Stimulated activated effector memory CD8-positive, alpha-beta T cell treated with anti-CD3 and anti-CD28 coated beads, Interleukin-12 subunit alpha, Interleukin-12 subunit beta, amount 100 ng/mL, for 72 hours (primary cell): ENCODE measurements at places on chromosomes 2 and 18.
A peak's percentile ranks its signal among the peaks of the same experiment; 100 is the strongest.

GRCh38 chr2:68282811-68283418 lies 30.6 kb upstream of the PPP3R1 start:
- DNase-seq, result no peak

- DNase-seq, result no peak
Measured at GRCh38 chr2:65655000-65655399, 222.6 kb upstream of the SPRED2 start.

GRCh38 chr2:23221236-23221635 lies 163.7 kb upstream of the KLHL29 start:
- no peak for DNase-seq

DNA sequence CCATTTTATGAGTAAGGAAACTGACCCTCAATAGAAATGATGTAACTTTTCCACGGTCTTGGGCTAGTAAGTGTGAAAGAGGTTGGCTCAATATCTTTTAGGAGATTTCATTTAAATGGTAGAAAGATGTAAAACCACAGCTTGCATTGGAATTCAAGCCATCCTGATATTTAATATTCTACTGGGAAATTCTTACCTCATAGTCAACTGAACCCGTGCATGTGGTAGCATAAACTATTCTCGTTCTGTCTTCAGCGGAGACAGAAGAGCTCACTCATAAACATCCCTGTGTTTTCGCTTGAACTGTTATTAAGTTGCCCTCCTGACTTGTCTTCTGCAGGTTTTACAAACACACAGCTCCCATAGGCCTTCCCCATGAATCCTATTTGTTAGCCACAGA lies 8.5 kb upstream of the SPATS2L start:
- DNase-seq, result no peak

- DNase-seq, result no peak
Measured at GRCh38 chr2:38146907-38147307, 71.0 kb upstream of the CYP1B1 start.

- no peak for DNase-seq
Measured at GRCh38 chr2:168801961-168802858, at the start of gene NOSTRIN. TSS of gene NOSTRIN (plus strand) at chr2:168802637. CDS start at chr2:168802647, 10 bp downstream.

DNA sequence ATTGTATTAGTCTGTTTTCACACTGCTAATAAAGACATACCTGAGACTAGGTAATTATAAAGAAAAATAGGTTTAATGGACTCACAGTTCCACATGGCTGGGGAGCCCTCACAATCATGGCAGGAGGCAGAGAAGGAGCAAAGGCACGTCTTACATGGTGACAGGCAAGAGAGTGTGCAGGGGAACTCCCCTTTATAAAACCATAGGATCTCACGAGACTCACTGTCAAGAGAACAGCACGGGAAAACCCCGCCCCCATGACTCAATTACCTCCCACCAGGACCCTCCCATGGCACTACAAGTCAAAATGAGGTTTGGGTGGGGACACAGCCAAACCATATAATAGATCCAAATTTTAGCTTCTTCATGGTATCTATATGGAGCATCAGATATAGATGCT lies 69.6 kb upstream of the TMEM87B start:
- no peak for DNase-seq

DNA sequence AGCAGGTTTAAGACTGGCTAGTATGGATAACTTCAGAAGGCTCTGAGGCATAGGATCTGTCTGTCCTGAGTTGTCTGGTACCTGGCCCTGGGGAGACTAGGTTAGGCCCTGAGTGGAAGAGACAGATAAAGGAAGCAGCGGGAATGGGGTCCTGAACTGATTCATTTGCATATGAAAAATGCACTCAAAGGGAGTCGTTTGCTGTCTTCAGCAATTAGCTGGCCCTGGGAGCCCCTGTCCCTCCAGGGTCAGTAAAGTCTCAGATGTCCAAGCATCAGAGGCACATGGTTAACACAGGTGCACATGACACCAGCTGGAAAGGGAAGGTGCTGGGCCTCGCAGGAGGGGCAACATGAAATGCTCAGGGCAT lies 172.4 kb downstream of the ACOXL start:
- DNase-seq, result no peak

DNA sequence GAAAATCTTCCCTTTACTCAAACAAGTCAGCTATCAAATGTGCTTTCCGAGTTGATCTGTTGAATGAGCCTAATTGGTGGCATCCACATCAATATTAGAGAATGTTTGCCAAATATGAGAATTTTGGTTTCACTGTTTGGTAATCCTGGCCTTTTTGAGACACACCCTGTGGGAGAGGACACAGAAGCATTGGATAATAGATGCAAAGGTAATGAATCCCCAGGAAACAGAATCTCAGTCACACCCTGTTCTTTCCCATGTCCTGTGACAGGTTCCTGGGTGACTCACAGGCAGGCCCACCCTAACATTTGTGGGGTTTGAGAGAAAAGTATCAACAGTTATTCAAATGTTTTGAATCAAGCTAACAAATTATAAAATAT lies 99.8 kb upstream of the PELI1 start:
- no peak for DNase-seq

- DNase-seq, result no peak
Measured at GRCh38 chr2:66903745-66904465, 469.0 kb downstream of the MEIS1 start.

DNA sequence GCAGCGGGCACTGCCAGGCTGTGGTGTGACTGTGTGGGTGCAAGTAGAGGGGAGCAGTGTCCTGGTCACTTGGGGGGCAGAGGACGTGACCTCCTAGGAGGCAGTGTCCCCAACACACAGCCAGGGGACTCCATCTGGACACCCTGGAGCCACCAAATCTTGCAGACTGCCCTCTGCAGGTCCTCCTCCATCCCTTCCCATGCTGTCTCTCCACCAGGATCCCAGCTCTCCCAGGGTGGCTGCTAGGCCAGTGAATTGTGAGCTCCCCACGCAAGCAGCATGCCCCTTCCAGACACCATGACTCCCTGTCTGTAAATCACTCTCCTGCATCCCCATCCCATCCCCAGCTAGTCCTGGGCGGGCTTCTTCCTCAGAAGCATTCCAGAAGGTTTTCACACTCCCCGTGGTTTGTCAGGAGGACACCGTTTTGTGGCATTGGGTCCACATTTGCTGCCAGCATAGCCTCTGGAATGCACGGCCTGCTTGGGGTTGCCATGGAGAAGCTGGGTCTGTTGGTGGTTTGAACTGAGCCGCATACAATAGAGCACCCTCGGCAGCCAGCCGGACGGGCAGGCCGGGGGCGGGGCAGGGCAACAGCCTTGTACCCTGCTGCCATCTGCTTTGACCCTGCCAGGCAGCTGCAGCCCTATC lies 210.7 kb downstream of the KLHL29 start:
- no peak for DNase-seq

GRCh38 chr2:55437515-55438390 lies 18.1 kb upstream of the CCDC88A start:
- DNase-seq, result no peak

GRCh38 chr2:239163688-239164334 lies 237.0 kb downstream of the HDAC4 start:
- DNase-seq, result no peak

DNA sequence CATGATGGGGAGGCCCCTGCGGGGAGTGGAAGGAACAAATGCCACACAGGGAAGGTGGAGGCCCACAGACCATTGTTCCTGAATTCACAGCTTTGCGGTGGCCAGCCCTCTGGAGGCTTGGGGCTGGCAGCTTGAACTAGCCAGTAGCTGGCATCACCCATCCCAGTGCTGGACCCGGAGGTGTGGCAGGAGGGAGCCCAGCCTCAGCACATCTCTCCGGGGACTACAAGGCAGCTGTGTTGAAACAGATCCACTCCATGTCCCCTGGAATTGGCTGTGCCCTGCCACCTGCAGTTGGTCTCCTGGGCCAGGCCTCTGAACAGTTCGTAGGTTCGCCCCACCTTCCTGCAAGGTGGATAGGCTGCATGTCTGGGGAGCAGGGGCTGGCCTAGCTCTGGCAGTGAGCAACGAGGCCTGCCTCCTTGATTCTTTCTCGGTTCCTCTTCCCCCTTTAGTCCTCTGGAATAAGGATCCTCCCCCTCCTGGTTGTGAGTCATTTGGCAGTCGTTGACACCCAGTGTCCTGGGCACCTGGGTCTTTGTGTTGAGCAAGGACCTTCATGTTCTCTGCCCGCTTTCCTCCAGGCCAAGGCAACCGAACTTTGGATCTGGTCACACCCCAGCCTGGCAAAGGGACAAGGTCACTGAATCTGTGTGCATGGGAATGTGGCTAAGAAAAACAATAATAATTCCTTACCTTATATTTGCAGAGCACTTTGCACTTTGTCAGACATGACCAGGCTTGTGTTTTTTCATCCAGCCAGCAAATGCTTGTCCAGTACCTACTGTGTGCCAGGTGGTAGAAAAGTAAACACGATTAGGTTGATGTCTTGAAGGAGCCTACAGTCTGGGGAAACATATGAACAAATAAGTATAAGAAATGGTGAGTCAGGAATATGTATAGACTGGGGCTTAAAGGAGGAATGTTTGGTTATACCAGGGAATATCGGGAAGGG lies 55.0 kb upstream of the MCFD2 start:
- DNase-seq, result no peak

- no peak for DNase-seq
Measured at GRCh38 chr2:98669675-98670074, 61.3 kb downstream of the MGAT4A start.

GRCh38 chr2:100876231-100876860 lies 56.4 kb downstream of the NPAS2 start:
- DNase-seq, result no peak

GRCh38 chr2:159317392-159318088 lies 31.0 kb upstream of the WDSUB1 start:
- no peak for DNase-seq

DNA sequence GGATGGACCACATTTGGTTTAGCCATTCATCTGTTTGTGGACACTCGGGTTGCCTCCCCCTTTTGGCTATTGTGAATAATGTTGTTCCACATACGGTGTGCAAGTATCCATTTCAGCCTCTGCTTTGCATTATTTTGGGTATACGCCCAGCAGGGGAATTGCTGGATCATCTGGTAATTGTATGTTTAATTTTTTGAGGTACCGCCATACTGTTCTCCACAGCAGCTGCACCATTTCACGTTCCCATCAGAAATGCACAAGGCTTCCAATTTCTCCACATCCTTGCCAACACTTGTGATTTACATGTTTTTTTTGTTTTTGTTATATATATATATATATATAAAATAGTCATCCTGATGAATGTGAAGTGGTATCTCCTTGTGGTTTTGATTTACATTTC lies 54.6 kb upstream of the TWIST2 start:
- no peak for DNase-seq

GRCh38 chr2:20633794-20634506 lies 16.9 kb downstream of the HS1BP3 start:
- DNase-seq, result no peak

GRCh38 chr2:242085941-242086621 lies 216.6 kb downstream of the RTP5 start:
- peak; percentile 65 for DNase-seq

GRCh38 chr2:12514631-12515437 lies 201.9 kb upstream of the TRIB2 start:
- DNase-seq, result no peak

GRCh38 chr18:46155641-46156051 lies 51.5 kb downstream of the HAUS1 start:
- DNase-seq, result peak; percentile 12

GRCh38 chr2:138486363-138487198 lies 15.0 kb upstream of the SPOPL start:
- no peak for DNase-seq

DNA sequence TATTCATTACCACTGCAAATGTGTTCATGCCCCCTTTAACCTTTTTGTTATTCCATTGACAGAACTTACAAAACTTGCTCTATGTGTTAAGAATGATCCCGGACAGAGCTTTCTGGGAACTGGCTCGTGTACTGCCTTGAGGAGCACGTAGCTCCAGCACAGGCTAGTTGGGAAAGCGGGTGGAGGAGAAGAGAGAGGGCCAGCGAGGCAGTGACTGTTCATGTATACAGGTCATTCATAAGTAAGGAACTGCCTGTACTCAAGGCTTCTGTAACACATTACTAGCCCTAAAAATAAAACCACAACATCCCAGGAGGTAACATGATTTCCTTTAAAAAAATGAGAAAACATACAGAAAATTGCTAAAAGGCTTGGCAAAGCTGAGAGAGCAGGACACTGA lies 109.0 kb downstream of the STK39 start:
- no peak for DNase-seq

DNA sequence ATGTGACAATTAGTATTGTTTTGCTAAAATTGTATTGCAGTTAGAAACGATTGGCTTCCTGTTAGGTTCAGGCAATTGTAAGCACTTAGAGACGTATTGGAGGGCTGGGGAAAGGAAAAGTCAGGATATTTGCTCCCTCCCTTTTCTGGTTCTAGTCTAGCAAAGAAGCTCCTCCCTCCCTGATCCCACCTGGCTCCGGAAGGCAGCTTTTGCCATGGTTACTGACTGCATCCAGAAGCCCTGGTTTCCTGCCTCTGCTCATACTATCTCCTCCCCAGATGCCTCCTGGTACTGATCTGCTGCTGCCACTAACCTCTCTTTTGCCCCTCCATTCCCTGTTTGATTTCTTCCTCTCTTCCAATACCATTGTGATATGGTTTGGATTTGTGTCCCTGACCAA lies 275.9 kb downstream of the MREG start:
- DNase-seq, result no peak

DNA sequence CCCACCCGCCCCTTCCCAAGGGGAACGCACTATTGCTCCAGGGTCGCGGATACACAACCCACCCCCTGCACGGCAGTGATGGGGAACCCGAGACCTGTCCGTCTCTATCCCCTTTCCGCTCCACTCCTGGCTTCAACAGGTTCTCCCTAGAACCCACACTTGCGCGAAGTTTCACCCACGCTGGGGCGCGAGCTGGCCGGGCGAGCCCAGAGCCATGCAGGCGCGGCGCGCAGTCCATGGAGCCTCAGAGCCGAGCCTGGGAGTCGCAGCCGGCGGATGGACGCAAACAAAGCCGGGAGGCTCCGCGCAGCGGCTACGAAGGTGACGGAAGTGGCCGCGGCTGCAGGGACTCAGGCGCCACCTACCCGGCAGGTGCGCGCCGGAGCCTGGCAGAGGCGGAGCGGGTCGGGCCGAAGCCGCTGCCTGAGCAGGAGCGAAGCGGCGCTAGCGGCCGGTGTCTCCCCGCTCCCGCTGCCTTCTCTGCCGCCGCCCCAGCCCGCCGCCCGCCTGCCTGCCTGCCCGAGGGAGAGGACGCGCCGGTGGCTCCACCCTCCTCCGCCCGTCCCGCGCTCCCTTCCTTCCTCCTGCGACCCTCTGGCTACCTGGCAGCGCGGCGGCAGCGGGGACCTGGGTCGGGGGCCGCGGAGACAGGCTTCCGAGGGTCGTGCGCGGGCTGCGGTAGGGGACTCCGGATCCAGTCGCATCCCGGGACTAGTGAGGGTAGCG lies 14.0 kb downstream of the ALPG start:
- no peak for DNase-seq
